CD4-positive, alpha-beta T cell treated with Interleukin-10 for 1 hour (primary cell): ENCODE measurements at places on chromosomes 16 and 17.

- DNase-seq, result no peak
Measured at GRCh38 chr16:68400924-68401460, 47.3 kb downstream of the SMPD3 start.

DNA sequence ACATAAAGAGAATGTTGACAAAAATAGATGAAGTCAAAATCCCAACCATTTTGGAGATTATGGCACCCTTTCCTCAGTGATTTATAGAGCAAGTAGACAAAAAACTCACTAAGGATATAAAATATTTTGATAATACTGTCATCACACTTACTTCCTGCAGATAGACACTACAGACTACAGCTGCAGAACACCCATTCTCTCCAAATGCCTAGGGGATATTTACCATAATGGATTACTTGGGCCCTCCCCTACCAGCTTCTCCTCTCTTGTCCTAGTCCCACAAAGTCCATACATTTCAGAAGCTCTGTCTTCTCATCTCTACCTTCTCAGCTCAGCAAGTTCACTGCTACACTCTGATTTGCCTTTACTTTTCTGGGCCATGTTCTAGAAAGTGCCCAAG, 37.2 kb upstream of the CCNF start:
- DNase-seq, result no peak

- no peak for DNase-seq
Measured at GRCh38 chr17:12928736-12929135, 89.1 kb downstream of the ELAC2 start.

GRCh38 chr16:4837733-4838501, 9.2 kb downstream of the GLYR1 start:
- no peak for DNase-seq

DNA sequence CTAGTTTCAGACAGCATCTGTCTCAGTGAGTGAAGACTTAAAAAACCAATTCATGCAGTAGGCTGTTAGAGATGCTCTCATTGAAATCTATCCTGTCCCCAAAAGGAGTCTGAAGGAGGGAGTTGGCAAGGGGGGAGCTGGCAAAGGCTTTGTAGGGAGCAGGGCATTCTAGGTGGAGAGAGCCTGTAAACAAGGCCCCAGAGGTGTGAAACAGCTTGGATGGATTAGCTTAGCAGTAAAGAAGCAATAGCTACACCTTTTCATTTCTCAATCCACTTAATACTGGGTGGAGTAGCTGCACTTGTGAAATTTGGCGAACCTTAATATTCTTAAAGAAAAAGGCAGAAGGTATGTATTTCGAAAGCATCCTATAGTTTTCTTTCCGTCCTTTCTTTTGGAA, 61.8 kb downstream of the KSR1 start:
- DNase-seq, result no peak

DNA sequence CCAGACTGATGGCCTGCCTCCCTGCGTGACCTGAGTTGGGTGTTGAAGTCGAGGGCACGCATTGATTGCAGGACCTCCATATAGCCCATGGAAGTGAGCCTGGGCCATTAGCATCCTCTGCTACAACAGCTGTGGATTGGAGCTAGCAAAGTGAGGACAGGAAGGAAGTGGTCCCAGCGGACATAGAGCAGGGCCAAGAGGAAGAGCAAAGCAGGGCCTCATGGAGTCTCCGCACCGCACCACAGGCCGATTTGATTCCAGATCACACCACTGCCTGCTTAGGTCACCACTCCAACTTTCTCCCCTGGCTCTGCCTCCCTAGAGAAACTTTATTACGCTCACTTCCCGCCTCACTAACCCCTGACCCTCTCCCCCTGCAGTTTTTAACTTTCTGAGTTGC, 10.7 kb upstream of the UBTF start:
- no peak for DNase-seq

- no peak for DNase-seq
Measured at GRCh38 chr17:54838651-54839421, 61.8 kb upstream of the TOM1L1 start.

DNA sequence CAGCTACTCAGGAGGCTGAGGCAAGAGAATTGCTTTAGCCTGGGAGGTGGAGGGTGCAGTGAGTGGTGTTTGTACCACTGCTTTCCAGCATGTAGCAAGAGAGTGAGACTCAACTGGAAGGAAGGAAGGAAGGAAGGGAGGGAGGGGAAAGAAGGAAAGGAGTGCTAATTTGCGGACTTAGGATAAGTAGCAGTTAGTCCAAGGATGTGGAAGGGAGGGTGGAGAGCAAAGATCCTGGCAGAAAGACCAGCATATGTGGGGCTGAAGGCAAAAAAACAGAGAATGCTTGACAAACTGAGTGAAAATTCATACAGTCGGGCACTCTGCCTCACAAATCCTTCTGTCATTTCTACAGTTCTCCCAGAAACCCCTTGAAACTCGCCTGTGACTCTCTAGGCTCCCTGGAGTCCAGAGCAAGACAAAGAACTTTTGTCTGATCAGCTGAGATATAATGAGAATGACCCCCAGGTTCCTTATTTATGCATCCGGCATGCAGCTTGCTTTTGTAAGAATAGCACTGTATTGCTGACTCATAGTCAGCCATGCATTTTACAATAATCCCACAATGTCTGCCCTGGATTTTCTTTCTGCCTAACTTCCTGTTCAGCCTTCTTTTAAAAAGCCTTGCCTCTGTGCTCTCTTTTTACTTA, 31.5 kb downstream of the CDK5RAP3 start:
- DNase-seq, result no peak

- DNase-seq, result no peak
Measured at GRCh38 chr16:876523-877241, 76.1 kb upstream of the GNG13 start.

- peak; percentile 86 for DNase-seq
Measured at GRCh38 chr17:65556014-65556909, 5.2 kb downstream of the AXIN2 start.

DNA sequence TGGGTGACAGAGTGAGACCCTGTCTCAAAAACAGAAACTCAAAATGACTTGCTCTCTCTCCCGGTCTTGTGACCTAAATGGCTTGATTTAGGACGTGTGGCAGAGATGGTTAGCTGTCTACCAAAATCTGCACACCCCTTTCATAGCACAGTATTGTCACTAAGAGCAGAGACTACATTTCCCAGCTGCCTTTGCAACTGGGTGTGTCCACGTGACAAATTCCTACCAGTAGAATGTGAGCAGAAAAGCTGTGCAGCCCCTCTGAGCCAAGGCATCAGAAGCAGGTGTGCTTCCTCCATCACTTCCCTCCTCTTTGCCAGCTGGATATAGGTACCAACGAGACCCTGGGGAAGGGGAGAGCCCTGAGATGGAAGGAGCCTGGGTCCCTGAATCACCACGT, 25.5 kb downstream of the GPR142 start:
- DNase-seq, result no peak

- DNase-seq, result no peak
Measured at GRCh38 chr17:44591206-44591605, 33.9 kb downstream of the FZD2 start.

DNA sequence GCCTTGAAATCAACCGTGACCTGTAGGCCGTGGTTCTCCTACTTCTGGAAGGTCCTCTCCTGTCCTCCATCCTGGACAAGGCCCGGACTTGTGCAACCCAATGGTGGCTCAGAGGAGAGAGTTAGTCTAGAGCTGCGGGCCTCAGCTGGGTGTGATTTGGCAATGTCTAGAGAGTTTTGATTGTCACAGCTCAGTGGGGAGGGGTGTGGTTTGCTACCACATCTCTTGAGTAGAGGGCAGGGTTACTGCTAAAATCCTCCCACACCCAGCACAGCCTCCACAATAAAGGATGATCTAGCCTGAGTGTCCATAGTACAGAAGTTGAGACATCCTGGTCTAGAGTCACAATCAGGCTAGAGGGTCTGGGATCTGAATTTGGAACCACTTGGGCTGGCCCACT, 40.3 kb downstream of the MYH13 start:
- no peak for DNase-seq

DNA sequence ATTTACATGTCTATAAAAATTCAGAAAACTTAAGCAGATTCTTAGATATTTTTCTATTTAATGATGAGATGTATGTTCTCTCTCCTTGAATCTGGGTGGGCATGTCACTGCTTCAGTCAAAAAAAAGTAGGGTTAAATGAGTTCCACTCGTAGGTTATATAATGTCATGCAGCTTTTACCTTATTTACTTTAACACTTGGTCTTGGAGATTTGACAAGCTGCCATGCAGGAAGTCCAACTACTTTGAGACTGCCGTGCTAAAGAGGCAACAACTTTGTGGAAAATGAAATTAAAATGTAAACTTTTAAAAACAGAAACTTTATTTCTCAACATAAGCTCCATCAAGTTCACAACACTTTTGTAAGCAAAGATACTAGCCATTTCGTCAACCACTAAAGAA, 1336.0 kb upstream of the CDH8 start:
- DNase-seq, result no peak

DNA sequence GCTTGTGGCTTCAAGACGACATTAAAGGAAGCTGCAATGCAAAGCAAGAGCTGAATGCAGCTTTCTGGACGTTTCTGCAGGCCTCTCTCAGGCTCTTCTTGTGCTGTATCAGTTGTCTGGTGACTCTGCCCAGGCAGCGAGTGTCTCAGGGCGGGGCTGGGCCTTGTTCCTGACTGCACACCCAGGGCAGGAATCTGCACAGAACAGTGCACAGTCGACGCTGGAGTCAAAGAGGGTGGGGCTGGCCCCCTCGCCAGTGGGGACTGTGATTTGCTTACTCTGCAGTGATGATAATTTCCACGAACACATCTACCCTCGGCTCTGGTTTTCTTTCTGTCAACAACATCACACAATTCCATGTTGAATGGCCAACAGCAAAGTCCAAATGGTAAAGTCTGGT, 60.7 kb downstream of the IRF8 start:
- no peak for DNase-seq

- no peak for DNase-seq
Measured at GRCh38 chr16:49150341-49150740, 131.3 kb downstream of the CBLN1 start.

GRCh38 chr16:53534206-53534605, 31.2 kb upstream of the AKTIP start:
- no peak for DNase-seq

DNA sequence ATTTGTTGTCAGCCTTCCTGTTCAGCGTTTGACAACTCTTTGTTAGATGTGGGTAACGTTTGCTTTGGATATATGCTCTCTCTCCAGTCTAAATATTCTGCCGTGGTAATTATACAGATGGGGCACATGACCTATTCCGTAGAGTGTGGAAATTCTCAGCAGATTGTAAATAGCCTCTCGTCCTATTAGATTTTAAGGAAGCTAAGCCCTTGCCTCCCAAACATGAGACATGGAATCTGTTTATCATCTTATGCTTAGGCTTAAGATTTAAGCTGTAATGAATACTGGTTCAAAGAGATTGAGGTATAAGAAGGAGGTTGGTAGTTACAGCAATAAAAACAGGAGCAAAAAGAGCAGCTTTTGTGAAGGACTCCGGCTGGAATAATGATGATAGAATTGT, 87.4 kb downstream of the RBFOX1 start:
- DNase-seq, result no peak

GRCh38 chr16:82773018-82773417, 146.2 kb downstream of the CDH13 start:
- no peak for DNase-seq

DNA sequence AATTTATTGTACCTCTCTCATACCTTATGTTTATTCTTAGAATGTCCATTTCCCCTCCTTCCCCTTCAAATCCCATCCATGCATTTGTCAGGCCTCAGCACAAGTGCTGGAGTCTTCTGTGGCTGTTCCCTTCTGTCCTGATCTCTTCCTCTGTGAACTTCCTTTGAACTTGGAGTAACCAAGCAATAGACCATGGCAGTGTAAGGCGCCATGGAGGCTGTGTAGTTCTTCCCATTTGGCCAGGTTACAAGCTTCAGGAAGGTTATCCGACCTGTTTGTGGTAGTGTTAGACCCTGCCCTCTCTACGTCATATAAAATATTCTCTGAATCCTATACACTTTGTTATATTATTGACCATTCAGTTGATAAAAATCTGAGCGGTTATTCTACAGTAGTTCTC, 28.6 kb downstream of the MAP2K6 start:
- DNase-seq, result no peak

DNA sequence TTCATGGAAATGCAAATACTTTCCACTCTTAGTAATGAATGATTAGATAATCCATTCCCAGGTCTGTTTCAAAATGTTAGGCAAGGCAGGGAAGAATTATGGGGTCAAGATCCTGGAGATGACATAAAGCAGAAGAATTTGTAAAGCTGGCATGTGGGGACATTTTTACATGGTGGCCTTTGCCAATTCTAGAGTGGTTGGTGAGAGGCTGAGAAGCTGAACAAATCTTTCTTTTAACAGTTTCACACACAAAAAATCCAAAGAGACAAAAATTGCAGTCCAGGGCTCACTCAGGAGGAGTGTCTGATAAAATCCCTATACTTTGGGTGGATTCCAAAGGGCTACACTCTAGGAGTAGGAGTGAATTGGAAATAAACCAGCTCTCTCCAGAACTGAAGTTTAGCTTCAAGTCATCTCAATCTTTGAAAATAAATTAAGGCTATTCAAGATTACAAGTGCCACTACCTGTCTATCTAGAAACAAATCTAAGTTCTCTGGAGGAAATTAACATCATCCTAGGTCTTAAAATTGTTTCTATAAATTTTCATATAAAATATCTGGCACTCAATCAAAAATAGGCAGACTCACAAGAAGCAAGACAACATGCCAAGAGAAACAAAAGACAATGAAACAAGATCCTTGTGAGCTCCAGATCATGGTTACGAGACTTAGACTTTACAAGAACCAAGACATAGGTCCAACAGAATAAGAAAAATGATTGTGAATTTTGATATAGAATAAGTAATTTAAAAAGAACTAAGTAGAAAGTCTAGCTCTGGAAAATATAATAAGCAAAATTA, 113.0 kb upstream of the AXIN2 start:
- no peak for DNase-seq

DNA sequence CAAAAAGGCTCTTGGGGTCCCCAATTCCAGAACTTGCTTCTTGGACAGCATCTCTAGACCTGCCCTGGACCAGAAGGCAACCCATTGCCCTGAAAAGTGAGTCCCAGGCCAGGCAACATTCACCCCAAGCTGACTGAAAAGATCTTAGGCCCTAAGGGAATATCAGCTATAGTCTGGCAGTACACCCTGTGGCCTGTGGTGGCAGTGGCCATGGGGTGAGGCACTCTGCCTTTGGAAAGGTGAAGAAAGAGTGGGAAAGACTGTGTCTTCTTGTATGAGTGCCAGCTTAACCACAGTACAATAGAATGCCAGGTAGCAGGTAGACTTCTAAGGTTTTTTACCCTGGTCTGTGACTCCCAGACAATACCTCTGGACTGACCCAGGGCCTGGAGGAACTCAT, 564.5 kb downstream of the CDH8 start:
- no peak for DNase-seq

DNA sequence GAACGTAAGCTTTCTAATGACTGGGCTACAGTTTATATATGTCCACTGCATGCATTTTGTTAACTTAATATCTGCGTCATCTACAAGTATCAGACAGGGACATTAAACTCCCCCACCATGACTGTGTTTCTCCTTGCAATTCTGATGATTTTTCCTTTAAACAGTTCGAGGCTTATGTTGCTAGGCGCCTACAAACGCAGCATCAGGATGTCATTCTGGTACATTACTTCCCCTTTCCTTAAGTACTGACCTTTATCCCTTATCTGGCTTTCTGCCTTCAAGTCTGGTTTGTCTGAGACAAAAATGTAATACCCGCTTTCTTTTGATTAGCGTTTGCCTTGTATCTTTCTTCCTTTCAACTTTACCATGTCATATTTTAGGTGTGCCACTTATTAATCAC, 362.4 kb downstream of the SLC39A11 start:
- no peak for DNase-seq
